ENCODE measurements at places on chromosomes 7 and 10.

- DNase-seq, result no peak
Measured at GRCh38 chr7:125119559-125120115, 190.0 kb upstream of the POT1 start.

- DNase-seq, result no peak
Measured at GRCh38 chr7:55271069-55271626, 94.0 kb upstream of the LANCL2 start.

DNA sequence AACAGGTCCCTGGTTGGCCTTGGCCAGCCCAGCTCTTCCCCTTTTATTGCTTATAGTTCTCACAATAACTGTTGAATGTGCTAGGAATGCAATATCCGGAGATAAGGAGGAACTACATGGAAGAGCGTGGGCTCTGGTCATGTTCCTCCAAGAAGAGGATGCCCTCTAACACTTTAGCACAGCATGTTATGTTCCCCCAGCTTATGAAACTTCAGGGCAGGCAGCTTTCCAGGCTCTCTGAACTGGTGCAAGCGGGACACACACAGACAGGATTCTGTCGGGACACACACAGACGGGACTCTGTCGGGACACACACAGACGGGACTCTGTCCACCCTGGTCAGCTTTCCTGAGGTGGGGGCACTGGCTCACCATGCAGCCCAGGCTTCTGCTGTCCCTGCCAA is 141.6 kb downstream of the PKD1L1 start:
- no peak for DNase-seq

DNA sequence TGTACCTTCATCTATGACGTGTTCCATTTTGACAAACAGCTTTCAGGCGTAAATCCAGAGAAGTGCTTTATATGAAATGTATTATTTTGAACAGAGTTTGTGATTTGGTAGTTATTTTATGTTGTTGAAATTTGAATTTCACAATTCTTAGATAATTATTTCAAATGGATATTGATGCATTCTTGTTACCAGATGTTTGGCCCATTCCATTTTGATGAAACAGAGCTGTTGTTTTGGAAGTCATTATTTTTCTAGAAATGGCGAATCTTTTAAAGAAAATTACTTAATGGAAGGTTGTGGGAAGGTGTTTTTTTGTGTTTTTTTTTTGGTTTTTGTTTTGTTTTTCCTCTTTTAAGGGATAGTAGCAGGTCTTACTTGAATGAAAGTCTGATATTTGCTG is 2.4 kb downstream of the OTUD1 start:
- DNase-seq, result no peak

DNA sequence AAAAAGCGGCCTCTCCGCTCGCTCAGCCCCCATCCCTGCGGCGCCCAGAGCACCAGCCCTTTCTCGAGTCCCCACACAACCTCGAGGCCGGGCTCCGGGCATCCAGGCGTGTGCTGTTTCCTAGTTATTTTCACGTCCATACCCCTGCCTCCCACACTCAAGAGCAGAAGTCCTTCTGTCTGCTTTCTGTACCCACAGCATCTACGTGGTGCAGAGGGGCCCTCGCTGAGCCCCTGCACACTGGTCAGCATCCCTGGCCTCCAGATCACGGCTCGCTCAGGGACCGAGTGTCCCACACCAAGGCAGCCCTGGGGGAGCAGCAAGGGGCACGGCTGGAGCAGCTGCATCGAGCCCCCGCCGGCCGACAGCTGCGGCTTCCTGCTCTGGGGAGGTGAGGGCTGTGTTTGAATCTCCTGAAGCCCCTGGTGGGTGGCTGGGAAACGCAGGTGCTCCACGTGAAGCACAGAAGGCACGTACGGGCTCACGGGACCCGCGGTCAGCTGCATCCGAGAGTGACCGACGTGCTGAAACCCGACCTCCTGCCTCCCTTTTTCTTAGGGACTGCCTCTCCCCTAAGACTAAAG is 333.1 kb downstream of the DNAJB6 start:
- peak; percentile 79 for DNase-seq

DNA sequence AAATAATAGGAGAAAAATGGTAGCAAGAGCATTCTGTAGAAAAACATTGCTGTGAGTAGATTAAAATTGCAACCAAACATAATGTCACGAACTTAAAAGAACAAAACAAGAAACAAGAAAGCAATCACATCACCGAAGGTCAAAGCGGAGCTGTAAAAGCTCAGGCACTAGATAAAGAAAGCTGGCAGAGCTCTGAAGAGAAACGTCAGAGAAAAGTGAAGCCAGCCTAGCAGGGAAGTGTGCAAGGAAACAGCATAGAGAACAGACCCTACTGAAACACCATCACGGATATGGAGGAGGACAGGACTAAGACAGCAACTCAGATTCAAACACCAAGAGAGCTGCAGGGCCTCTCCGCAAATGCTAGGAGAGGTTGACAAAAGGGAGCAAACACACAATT is 22.5 kb upstream of the DDC start:
- DNase-seq, result no peak

DNA sequence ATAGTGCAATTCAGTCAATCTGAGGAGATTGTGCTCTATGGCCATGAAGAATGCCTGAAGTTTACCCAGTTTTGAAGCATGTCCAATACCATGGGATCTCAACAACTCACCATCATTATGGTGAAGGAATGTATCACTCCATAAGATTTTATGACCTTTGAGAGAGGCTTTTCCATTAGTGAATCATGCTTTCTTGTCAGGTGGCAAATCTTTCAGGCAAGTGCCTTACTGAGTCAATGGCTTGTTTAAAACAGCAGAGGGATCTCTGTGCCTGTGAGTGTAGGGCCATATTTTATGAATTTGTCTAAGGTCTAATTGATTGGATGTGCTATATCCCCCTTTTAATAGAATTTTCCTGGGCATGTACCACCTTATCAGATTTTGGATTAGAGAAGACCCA is 131.5 kb downstream of the CCDC7 start:
- DNase-seq, result no peak

DNA sequence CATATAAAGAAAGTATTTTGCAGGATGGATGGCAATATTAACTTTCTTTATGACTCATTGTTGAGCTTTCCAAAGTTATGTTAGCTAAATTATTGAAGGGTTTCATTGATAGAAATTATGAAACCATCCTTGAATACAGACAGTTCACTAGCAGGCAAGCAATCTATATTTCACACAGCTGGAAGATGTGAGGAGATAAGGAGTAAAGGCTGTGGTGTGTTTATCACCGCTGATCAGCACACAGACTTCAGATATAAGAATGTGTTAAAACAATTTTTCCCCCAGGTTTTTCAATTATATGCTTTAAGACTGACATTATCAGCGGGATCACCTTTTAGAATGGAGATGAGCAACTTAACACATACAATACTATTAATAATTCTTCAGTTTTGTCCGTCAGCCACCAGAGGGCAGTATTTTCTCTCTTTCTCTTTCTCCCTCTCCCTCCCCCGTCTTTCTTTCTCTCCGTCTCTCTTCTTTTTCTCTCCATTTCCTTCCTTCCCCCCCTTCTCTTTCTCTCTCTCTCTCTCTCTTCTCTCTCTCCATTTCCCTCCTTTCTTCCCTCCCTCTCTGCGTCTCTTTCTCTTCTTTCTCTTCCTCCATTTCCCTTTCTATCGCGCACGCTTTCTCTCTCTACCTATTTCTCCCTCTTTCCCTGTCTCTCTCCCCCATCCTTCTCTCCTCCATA is 62.9 kb upstream of the FAM171A1 start:
- DNase-seq, result no peak

DNA sequence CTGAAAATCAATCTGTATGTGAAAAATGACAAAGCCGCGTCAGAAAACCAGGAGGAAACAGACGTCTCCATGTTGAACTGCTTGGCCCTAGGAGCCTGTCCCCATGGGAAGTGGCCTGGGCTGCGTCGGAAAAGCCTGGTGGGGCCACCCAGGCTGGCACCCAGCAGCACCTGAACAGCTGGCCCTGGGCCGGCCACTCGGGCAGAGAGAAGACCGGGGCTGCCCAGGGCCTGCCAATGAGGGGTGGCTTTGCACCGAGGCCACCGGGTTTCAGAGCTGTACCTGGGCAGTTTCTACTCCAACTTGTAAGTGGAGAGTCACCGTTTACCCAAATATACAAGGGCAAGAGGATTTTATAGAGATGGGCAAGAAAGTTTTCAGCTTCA is 1.1 kb upstream of the FUOM start:
- no peak for DNase-seq

DNA sequence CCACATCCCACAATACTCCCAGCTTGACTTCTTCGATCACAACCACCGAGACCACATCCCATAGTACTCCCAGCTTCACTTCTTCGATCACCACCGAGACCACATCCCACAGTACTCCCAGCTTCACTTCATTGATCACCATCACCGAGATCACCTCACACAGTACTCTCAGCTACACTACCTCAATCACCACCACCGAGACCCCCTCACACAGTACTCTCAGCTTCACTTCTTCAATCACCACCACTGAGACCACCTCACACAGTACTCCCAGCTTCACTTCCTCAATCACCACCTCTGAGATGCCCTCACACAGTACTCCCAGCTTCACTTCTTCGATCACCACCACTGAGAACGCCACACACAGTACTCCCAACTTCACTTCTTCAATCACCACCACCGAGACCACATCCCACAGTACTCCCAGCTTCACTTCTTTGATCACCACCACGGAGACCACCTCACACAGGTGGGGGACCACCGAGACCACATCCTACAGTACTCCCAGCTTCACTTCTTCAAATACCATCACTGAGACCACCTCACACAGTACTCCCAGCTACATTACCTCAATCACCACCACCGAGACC is 8.6 kb downstream of the MUC3A start:
- no peak for DNase-seq

DNA sequence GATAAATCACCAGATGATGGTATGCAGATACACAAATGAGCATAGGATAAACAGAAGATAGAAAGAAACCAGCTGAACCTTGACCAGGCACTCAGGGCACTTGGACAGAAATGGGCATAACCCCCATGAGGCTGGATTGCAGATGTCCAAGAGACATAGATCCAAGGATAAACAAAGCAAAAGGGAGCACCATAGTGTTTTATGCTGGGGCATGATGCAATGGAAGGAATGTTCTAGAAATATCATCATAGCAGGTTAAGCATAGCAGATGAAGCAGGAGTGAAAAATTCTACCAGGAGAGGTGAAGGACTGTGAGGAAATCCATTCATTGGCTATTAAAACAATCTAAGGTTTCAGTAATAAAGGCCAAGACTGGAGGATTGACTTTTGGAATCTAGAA is 70.5 kb upstream of the TES start:
- no peak for DNase-seq

GRCh38 chr10:17504547-17505245 is 50.3 kb upstream of the ST8SIA6 start:
- no peak for DNase-seq

GRCh38 chr7:139676390-139676789 is 101.4 kb downstream of the HIPK2 start:
- no peak for DNase-seq

- no peak for DNase-seq
Measured at GRCh38 chr10:20454331-20454730, 442.8 kb downstream of the NEBL start.

- no peak for DNase-seq
Measured at GRCh38 chr7:45563941-45564461, 10.2 kb upstream of the ADCY1 start.

DNA sequence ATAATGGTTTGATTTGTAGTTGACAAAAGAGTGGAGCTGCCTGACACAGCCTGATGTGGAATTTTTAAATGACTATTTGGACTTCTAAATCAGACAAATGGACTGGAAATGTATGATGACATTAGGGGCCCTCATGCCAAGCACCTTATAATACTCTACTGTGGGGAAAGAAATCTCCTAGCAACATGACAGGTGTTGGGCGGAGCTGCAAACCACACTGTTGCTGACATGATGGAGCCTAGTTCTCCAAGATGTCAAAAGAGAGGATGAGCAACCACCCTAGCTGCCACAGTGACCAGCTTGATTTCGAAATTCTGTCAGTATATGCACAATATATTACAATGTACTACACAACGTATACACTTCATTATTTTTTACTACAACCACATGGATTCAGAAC is 65.8 kb downstream of the RHOBTB1 start:
- DNase-seq, result no peak

GRCh38 chr7:69561266-69561960 is 36.9 kb upstream of the AUTS2 start:
- DNase-seq, result no peak
